Sciatic nerve (tissue), 2 donors: ENCODE measurements at places on chromosomes 12 and 14.
A peak's percentile ranks its signal among the peaks of the same experiment; 100 is the strongest.

DNA sequence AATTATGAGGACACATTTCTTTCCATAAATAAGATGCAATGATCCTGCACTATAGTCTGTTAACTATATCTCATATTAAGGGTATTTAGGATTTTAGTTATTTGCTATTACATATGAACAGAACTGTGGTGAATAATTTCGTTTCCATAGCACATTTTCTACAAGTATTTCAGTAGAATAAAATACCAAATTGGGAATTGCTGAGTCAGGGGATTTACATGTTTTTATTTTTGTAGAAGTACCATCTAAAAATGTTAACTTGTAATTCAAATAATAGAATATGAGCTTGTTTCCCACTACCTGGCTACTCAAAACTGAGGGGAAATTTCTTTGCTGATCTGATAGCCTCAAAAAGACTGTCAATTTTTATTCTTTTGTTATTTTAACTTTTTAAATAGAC, 124.1 kb downstream of the SCAF11 start:
- DNase-seq = no peak

DNA sequence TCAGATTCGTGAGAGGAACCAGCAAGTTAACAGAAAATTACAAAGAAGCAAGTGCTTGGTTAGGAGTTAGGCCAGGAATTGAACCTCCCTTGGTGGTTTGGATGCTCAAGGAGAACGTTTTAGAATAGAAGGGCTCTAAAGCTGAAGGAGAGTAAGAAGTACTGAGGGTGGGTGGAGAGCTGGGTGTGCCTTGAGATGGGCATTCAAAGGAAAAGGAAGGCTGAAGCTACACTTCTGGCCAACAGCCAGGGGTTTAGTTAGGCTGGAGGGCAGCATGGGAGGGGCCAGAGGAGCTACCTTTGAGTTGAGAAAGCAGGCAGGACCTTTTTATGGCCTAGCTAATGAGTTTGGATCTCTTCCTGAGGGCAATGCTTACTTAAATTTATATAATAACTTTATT, 421.2 kb downstream of the CCDC91 start:
- DNase-seq = no peak

DNA sequence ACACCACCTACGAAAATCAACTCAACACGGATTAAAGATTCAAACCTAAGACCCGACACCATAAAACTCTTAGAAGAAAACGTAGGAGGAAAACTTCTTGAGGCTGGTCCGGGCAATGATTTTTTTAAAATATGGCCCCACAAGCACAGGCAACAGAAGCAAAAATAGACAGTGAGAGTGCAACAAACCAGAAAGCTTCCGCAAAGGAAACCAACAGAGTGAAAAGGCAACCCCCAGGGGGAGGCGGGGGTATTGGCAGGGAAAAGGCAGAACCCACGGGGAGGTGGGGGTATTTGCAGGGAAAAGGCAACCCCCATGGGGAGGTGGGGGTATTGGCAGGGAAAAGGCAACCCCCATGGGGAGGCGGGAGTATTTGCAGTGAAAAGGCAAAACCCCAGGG, 20.5 kb upstream of the FBRSL1 start:
- DNase-seq = no peak

GRCh38 chr12:106975098-106975497, 11.8 kb downstream of the MTERF2 start:
- DNase-seq = no peak

GRCh38 chr12:12510141-12510540, 52.5 kb downstream of the DUSP16 start:
- DNase-seq = no peak

- DNase-seq = no peak
Observed at GRCh38 chr14:54023027-54023426, 66.4 kb upstream of the BMP4 start.

DNA sequence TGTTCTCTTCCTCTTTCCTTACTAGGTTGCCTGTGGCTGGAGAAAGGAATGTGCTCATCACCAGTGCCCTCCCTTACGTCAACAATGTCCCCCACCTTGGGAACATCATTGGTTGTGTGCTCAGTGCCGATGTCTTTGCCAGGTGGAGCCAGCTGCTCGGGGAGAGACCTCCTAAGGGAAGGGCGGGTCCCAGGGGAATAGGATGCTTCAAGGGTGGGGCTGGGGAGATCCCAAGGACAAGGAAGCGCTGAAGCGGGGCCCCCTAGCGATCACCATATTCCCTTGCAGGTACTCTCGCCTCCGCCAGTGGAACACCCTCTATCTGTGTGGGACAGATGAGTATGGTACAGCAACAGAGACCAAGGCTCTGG, 10.2 kb downstream of the MARS1 start:
- no peak for DNase-seq

DNA sequence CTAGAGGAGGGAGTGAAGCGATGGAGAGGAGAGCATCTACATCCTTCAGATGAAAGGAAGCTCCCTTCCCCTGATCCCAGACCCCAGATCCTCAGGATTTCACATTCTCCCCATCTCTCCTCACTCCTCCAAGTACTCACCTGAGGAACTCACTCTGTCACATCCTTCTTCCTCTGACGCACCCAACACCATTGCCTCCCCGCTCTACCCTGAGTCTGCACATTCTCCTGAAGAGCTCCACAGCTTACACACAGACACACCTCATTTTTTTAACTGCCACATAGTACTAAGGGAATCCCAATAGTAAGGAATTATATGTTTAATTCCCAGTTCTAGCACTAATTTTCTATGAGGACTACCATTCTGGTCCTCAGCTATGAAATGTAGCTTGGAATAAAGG, 16.3 kb upstream of the METTL17 start:
- DNase-seq = no peak

- no peak for DNase-seq
Observed at GRCh38 chr14:61491224-61491623, 169.8 kb downstream of the PRKCH start.

DNA sequence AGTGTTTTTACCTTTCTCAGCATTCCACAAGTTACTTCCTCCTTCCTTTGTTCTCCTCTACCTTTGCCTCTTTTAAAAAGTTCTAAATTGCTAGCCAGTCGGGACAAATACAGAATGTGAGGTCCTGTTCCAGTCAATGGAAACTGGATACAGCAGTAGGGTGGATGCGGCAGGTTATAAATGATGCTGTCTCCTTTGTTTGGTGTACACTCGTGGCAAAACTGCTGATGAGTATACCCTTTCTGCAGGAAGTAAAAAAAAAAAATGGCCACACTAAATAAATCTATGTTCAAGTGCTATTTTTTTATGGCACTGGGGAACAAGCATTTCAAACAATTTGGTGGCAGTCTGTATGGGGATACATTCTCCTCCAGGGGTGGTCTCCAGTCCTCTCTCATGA, 27.5 kb downstream of the KLRK1 start:
- no peak for DNase-seq

- no peak for DNase-seq
Observed at GRCh38 chr14:35435177-35435576, 30.6 kb upstream of the NFKBIA start.

- DNase-seq = no peak
Observed at GRCh38 chr12:124507188-124508109, 60.0 kb downstream of the NCOR2 start.

DNA sequence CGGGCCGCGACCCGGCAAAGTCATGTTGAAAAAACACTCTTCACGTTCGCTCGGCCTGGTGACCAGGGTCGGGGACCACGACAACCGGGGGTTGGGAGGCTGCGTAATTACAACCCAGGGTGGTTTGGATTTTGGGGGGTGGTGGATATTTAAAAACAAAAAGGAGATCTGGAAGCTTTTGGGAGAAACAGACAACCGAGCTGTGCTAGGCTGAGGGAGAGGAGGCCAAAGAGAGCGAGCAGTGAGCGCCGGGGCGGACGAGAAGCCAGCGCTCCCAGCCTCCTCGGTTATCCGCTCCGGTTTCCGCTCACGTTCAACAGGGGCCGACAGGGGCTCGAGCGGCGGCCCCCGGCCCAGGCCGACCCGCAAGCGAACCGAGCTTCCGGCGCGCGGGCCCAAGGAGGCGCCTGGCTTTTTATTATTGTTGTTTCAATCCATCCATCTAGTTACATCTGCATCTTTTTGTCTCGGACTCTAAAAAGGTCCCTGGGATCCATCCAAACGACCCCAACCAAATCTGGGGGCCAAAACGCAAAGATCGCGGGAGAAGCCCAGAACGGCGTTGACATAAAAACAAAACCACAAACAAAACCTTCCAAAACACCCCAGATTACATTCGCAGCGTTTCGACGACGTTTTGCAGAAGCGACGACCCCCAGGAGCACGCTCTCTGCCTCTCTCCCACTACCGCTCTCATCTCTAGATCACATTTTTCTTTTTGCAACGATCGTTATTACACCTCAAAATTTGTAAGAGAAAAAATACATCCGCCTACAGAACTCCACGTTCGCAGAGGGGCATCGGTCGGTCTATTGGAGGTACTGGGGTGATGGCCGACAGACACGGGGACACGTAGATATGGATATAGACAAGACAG, 771 bp downstream of the OTX2 start:
- no peak for DNase-seq

- no peak for DNase-seq
Observed at GRCh38 chr12:15716581-15716980, 72.6 kb downstream of the EPS8 start.

- DNase-seq = no peak
Observed at GRCh38 chr12:100359822-100360221, 2.9 kb downstream of the SLC17A8 start.

DNA sequence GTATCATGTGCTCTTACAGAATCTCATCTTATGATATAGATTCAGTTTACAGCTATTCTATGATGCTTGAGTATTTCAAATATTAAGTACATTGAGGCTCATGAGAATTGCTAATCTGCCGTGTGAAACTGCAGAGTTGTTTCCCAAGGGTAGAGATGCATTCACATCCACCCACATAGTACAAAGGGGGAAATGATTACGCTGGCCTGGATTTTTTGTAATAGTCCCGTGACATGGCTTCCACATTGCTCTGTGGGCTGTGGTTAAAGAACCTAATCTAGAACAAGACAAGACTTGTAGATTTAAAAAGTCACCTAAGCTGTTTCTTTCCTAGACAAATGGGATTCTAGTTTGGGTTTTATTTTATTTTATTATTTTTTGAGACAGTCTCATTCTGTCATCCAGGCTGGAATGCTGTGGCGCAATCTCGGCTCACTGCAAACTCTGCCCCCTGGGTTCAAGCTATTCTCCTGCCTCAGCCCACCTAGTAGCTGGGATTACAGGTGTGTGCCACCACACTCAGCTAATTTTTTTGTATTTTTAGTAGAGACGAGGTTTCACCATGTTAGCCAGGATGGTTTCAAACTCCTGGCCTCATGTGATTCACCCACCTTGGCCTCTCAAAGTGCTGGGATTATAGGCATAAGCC, 13.0 kb upstream of the RIOX1 start:
- no peak for DNase-seq

DNA sequence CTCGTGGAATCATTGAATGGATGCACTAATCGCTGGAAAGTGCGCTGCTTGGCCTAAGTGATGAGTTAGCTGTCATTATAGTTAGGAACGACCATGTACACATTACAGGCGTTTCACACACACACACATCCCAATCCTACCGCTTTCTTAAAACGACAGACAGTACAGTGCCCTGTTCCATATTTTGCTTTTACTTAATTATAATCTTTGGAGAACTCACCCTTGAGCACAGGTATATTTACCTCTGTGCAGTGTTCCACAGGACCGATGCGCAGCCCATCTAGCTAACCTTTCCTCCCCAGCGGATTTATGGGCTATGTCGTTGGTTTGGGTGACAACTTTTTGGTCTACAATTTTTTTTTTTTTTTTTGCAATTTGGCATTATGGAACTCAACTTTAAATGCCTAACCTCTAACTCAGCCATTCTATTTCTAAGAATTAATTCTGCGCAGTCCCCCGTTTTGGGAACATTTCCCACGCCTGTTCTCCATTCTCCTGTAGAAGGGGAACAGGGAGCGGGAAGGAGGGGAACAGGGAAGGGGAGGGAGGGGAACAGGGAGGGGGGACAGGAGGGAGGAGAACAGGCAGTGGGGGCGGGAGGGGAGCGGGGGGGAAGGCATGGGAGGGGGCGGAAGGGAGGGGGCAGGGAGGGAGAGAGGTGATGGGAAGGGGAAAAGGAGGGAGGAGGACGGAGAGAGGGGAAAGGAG, 663 bp upstream of the ULK1 start:
- no peak for DNase-seq

DNA sequence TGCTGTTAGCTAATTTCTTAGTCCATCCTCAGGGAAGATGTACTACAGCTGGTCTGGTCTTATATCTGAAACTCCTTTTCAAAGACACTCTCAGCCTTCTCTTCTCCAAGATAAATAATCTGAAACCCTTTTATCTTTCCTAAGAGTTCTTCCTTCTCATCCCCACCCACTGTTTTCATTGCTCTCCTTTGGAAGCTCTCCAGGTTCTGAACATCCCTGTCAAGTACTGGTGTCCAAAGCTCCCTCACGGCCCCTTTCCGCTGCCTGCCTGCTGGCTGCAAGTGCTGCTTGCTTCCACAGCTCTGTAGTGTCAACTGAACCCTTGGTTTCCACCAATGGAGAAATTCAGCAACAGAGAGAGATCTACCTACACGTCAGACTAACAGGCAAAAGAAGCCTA, 6.6 kb upstream of the SLC6A13 start:
- no peak for DNase-seq

- DNase-seq = no peak
Observed at GRCh38 chr14:21097636-21098075, 799 bp downstream of the ZNF219 start.

DNA sequence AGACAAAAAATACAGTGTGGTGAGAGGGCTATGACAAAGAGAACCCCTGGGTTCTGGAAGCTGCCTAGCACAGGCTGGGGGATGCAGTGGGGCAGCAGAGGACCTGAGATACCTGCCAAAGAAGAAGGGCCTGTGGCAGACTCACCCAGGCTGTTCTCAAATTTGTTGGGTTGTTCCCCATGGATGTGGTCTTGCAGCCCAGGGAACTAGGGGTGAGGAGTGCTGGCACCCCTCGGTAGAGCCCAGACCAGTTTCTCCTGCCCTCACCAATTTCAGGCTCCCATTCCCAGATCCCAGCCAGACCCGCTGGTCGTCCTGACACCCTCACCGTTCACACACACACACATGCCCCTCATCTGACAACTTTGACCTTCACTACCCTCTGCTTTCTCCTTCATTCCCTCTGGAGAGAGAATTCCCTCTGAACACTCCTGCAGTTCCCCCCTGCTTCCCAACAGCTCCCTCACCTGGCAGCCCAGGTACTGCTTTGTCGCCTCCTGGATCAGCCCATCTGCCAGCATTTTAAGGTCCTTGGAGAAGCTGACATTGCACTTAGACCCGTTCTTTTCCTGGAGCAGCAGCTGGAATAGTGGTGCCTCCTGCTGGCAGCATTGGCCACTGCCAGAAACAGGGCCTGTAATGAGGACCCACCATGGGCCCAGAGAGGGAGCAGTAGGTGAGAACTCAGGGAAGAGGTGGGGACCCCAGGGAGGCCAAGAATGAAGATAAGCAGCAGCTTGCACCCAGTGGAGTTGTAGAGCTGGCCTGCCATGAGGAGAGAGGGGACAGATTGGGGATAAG, 5.9 kb upstream of the GDF11 start:
- DNase-seq = peak; percentile 79

GRCh38 chr12:75781532-75782046, 250.0 kb downstream of the PHLDA1 start:
- no peak for DNase-seq

- no peak for DNase-seq
Observed at GRCh38 chr12:121903202-121903601, 14.6 kb downstream of the PSMD9 start.

GRCh38 chr12:2559931-2560330, 234.8 kb upstream of the FKBP4 start:
- DNase-seq = no peak

GRCh38 chr12:55925870-55926737, 1.6 kb downstream of the PYM1 start:
- DNase-seq = no peak
